ENCODE measurements at places on chromosomes 6 and 20.
A peak's percentile ranks its signal among the peaks of the same experiment; 100 is the strongest.

GRCh38 chr20:20034486-20034885 lies 17.3 kb downstream of the NAA20 start:
- no peak for DNase-seq

GRCh38 chr6:34791701-34792604 lies at the start of gene BLTP3A:
Gene BLTP3A (plus strand): TSS chr6:34792083. CDS start chr6:34792251, 168 bp downstream.
- peak; percentile 52 for DNase-seq

- no peak for DNase-seq
Observed at GRCh38 chr6:83303426-83303825, 110.3 kb downstream of the RWDD2A start.

DNA sequence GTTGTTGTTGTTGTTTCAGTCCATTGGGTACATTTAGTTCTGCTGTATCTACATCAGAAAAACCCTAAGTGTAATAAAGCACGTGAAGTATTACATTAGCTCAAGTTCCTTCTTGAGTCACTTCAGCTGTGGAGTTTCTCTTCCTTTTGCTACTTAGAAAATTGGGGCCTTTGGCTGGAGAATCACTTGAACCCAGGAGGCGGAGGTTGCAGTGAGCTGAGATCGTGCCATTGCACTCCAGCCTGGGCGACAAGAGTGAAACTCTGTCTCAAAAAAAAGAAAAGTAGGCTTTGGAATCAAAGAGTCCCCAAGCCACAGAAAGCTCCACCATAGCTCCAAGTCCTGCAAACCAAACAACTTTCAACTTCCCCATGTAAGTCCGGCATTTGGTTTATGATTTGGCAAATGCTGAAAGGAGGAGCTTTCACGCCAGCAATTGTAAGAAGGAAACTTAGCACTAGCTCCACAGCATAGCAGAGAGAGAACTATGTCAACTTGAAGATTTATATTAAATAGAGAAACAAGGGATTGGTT lies 56.5 kb upstream of the RNF144B start:
- DNase-seq: no peak

GRCh38 chr6:52498538-52499017 lies 78.3 kb downstream of the TRAM2 start:
- no peak for DNase-seq

- DNase-seq: no peak
Observed at GRCh38 chr20:58512808-58513552, 2.2 kb downstream of the APCDD1L start.

DNA sequence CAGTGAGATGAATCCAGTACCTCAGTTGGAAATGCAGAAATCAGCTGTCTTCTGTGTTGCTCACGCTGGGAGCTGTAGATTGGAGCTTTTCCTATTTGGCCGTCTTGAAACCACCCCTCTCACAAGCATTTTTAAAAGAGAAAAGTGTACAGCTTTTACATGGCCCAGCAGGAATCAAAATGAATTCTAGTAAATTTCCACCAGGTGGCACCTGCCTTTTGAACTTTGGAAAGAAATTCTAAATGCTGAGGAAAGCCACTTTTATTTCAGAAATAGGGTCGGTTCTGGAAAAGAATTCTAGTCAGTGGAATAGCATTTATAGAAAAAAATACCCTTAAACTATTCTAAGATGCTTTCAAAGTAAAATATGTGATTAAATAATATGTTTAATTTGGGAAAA lies 647.8 kb downstream of the CD109 start:
- no peak for DNase-seq

- no peak for DNase-seq
Observed at GRCh38 chr6:70241031-70241430, 61.9 kb downstream of the COL9A1 start.

DNA sequence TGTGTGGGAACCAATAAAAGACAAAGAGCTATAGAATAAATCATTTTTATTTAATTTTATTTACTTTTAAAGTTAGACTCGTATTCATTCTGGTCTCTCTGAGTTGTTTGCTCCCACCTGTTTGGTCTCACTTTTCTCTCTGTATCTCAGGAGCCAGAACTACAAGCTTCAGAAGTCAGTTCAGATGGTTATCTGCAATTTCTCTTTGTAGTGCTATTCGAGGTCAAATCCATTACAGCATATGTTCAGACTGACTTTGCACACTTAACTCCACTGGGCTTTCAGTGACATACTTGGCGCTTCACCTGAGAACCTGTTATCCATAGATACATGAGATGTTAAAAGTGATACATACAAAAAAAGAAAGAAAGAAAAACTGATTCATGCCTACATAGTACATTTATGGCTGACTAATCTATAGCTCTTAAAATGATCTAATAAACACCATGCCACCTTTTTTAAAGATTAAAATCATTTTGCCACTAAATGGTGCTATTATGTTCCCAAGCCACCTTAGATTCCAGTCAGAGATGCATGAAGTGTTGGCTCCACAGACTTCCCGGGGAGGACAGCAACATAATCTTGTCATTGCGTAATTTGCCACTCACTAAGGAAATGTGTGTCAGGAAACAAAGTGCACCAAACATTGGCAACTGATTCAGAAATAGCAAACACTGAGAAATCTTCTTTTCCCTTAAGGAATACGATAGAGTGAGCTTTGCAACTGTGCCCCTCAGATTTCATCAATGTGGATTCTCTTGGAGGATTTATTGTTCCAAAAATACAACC lies 396.7 kb downstream of the HACE1 start:
- no peak for DNase-seq

DNA sequence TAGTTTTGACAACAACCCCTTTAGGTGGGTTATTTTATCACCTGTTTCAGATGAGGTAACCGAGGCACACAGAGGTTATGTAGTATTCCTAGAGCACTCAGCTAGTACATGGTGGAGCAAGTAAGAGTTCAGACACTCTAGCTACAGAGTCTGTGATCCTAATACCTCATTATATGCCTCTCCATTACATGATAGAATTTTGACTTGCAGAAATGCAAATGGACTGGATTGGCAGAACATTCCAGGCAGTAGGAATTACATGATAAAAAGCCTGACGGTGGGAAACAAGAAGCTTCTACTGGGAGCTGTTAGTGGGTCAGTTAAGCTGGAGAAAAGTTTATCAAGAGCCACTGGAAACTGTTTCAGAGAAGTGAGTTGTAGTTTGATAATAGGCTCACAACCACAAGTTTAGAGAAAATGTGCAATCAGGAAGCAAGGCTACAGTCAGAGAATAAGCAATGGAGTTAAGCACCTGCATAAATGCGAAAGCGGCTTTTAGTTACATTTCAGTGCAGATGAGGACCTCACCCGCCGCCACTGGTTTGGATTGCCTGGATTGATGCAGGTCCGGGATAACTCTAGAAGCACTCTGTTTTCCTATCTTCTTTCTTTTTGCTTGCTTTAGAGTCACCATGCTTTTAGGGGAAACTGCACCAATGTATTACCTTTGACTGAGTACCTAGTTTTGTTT lies 34.7 kb upstream of the MYLK2 start:
- no peak for DNase-seq

GRCh38 chr20:24765316-24766142 lies 183.5 kb upstream of the CST7 start:
- DNase-seq: no peak

DNA sequence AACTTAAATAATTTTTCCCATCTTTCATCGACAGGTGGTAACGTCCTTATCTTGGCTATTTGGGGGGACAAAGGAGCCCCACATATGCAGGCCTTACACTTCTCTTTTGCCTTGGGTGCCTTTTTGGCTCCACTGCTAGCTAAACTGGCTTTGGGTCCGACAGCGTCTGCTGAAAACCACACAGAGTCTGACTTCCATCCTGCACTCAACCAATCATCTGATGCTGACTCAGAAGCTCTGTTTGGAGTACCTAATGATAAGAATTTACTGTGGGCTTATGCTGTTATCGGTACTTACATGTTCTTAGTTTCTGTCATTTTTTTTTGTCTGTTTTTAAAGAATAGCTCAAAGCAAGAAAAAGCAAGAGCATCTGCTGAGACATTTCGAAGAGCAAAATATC lies 178.5 kb downstream of the SLC16A10 start:
- no peak for DNase-seq

- no peak for DNase-seq
Observed at GRCh38 chr6:122452509-122452908, 19.1 kb downstream of the SERINC1 start.

DNA sequence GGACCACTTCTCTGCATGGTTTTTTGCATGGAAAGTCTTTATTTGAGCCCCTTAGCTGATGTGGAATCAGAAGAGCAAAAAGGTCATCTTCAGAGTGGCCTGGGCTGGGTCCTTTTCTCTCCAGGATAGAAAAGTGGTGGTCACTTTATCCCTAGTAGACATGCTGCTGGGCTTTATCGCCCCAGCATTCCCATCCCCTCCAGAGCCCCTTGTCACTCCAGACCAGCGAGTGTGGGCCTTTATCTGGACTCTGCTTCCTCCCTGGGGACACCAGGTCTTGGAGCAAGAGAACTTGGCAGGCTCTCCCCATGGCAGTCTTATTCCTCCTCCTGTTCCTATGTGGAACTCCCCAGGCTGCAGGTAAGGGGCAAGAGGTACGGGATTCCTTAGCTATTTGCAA lies at the start of gene LY6G6F:
LY6G6F (plus strand) TSS at position 268 of the 400 bp plus-strand sequence; CDS start at position 309, 41 bp downstream.
- DNase-seq: no peak
